ENCODE measurements at places on chromosomes 2 and 18.

DNA sequence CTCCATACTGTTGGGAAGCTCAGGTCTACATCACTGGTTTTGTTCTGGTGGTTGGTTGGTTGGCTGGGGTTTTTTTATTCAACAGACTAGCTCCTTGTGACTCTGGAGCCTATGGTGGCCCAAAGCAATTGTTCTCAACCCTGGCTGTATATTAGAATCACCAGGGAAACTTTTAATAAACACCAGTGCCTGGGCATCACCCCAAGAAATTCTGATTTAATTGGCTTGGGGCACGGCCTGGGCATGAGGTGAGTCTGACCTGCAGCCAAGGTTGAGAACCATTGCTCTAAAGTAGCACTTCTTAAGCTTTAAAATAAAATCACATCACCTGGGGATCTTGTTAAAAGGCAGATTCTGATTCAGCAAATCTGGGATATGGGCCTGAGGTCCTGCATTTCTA lies 184.1 kb downstream of the C1D start:
- no peak for DNase-seq

GRCh38 chr2:10424051-10424450 lies 24.1 kb downstream of the ODC1 start:
- no peak for DNase-seq

DNA sequence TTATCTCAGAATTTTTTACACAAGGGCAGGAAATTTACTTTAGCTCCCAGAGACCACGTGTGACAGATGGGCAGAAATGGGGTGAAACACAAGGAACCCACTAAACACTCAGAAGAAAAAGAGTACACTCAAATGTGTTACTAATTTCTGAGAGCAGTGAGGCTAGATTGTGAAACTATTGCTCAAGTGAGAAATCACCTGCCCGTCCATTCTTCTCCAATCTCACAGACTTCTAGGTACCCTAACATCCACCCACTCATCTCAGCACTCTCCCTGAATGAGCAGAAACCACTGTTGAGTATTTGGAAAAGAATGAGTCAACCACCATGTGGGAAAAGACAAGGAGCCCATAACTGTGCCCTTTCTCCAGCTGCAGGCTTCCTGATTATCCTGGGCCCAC lies 293.0 kb upstream of the CDH2 start:
- no peak for DNase-seq

- DNase-seq: no peak
These were observed 12.5 kb downstream of the ITM2C start for GRCh38 chr2:230877116-230877758.

- no peak for DNase-seq
These were observed 470.8 kb downstream of the RIT2 start for GRCh38 chr18:42644729-42645131.

GRCh38 chr2:7022492-7023385 lies 105.5 kb downstream of the RNF144A start:
- no peak for DNase-seq

GRCh38 chr2:147829106-147829505 lies 15.7 kb upstream of the ACVR2A start:
- no peak for DNase-seq

GRCh38 chr2:11201969-11202368 lies 46.7 kb downstream of the SLC66A3 start:
- no peak for DNase-seq
